ENCODE measurements at places on chromosomes 12 and 14.

DNA sequence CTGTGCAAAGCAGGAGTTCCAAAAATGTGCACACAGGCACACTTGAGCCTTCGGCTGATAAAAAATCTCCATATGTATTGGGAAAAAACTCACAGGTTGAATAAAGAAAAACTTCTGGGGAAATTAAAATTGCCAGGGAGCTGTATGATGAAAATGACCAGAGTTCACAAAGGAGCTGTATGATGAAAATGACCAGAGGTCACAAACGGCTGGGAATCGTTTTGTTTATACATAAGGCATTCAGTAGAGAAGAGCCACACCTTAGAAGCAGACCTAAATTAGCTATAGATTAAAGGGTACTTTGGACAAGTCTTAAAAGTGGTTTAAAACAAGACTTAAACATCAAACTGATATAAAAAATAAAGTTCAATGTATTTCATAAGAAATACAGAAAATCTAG, 251.7 kb upstream of the TMEM132C start:
- DNase-seq: no peak

GRCh38 chr12:13147688-13148484, 44.4 kb upstream of the GSG1 start:
- no peak for DNase-seq

- DNase-seq: no peak
Observed at GRCh38 chr14:70981000-70981952, 74.0 kb downstream of the PCNX1 start.

- DNase-seq: no peak
Observed at GRCh38 chr14:89327771-89328212, 89.2 kb downstream of the FOXN3 start.

- DNase-seq: no peak
Observed at GRCh38 chr14:54643696-54644176, 76.8 kb downstream of the SAMD4A start.

GRCh38 chr12:80692114-80692513, 15.3 kb upstream of the MYF6 start:
- DNase-seq: no peak

DNA sequence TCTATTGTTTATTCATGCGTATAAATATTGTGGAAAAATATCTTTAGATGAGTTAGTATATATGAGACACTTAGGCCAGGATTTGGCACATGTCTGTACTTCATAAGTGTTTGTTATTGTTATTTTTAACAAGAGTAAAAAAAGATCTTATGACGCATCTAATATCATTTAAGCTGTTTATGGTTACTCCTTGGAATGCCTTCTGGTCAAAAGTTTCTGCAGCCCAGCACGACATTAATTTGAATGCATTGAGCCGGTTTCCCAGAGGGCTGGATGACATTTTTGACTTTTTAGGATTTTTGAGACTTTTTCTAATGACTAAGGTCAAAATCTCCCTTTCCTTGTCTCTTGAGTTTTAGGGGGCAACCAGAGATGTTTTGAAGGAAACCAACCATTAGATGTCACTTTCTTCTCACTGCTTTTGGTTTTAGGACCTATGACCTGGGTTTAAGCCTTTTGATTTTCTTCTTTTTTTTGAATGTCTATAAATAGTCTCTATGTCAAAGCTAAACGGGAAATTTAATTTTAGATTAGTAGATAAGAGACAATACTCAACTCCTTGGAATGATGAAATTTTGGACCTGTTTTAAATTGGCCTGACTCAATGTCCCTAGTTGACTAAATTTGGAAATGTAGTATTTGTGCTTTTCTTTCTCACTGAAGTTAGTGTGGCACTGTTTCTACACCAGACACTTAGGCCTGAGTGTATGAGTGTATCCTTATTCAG, 215.5 kb downstream of the AEBP2 start:
- DNase-seq: no peak

DNA sequence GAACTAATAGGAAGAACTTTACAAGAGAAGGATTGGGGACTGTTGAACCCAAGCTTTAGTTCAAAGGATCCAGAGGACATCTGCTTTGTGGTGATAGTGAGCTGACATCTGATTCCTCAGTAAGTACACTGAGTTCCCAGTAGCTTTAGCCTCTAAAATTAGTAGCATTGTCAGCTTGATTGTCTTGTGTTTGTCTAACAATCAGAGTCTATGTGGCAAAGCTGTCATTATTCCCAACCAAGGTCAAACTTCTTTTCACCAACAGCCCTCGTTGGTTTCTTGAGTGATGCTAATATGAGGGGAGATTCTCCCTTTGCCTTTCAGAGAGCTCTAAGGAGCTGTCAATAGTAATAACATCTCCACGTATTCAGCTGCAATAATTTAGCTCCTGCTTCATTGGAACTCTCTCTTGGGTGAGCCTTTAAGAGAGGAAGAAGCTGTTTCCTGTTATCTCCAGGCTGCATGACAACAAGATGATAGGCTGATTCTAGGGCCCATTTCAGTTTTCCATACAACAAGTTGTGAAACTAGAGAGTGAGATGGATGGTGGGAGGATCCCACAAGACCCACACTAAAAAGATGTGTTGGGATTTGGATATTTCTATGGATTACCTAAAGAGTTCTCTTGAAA, 46.7 kb downstream of the TGFB3 start:
- DNase-seq: no peak

DNA sequence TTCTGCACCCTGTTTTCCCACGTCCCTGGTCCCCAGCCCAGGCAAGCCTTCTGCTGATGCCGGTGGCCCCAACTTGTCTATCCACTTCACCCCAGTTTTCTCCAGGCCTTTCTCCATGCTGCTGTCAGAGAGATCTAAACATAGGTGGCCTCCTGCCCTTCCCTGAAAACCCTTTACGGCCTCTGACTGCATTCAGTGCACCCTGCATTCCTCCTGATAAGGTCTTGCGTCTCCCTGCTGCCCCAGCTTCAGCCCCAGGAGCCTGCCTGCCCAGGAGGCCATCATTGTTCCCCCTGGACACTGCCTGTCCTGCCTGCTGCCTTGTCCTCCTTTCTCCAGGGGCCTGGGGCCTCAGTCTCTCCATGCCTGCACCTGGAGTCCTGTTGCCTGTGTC, 29.8 kb downstream of the TRAF3 start:
- no peak for DNase-seq
